Astrocyte (in vitro differentiated cells and primary cell): ENCODE measurements at places on chromosomes 6 and 20. TPM values are rescaled to one million over a fixed set of nuclear protein-coding genes. Genes with fewer than 3 reads are reported as not detected.

The C4A gene
- total RNA-seq = 3.8 and 4.6 TPM in 2 replicates

The PLAGL1 gene
- total RNA-seq = 18.3 and 20.3 TPM in 2 replicates

The ENTPD6 gene
- total RNA-seq = 50.7 and 57.8 TPM in 2 replicates

DNA sequence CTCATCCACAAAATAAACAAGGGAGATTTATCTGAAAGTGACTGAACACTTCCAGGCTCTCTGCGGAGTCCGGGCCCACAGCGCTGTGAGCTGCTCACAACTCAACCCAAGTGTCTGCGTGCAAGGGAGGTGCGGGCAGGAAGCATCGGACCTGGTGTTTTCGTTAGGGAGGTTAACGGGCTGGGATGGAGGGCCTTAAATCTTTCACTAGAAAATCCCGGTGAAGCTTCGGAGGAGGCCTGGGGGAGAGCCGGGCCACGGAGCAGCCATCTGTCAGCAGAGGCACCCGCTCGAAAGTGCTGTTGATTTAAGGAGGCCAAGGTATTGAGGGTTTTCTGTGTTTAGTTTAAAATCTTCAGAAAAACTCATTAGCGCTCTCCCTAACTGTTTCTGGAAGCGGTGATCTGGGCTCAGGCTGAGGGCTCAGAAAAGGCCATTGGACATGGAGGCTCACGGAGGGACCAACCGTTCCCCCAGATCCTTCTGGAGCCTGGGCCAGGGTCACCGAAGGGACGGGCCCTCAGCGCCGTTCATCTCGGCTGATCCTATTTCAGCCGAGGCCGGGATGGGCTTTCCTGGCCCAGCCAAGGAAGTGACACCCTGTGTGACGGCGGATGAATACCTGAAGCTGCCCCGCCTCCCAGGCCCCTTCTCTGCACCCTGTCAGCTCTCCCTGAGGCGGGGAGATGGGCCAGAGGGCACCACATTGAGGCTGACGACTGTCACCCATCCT, 20.7 kb downstream of the GATA5 start:
- H3K36me3 ChIP-seq = no peaks in the 10 kb centered on the region
- peaks cover 2% of the 10 kb centered on the region for H3K27me3 ChIP-seq
- no peak for DNase-seq
- H3K4me3 ChIP-seq = no peak overlapping the region

GRCh38 chr20:2816030-2816582, at the start of gene TMEM239:
Gene TMEM239, plus strand, starts transcription at chr20:2816364. Its CDS starts 191 bp downstream, at chr20:2816555.
- H3K4me3 ChIP-seq = no peak within 1 kb of the TSS
- no peaks in the 10 kb centered on the region for H3K36me3 ChIP-seq
- DNase-seq = no peak
- peaks cover 32% of the 10 kb centered on the region for H3K4me1 ChIP-seq
- H3K27me3 ChIP-seq = peaks cover 5% of the 10 kb centered on the region

- no peaks in the 10 kb centered on the region for H3K27me3 ChIP-seq
- H3K36me3 ChIP-seq = no peaks in the 10 kb centered on the region
- H3K27ac ChIP-seq = no peak overlapping the region
- peak overlapping the region; percentile 6 for H3K4me3 ChIP-seq
- peak; percentile 38 for DNase-seq
These were observed 21.1 kb downstream of the CHMP4B start for GRCh38 chr20:33832103-33832804.

- DNase-seq = no peak
- no peaks in the 10 kb centered on the region for H3K27me3 ChIP-seq
- peaks cover 13% of the 10 kb centered on the region for H3K36me3 ChIP-seq
- no peaks in the 10 kb centered on the region for H3K4me1 ChIP-seq
- no peak overlapping the region for H3K4me3 ChIP-seq
These were observed 15.8 kb downstream of the HDDC2 start for GRCh38 chr6:125285936-125286335.

DNA sequence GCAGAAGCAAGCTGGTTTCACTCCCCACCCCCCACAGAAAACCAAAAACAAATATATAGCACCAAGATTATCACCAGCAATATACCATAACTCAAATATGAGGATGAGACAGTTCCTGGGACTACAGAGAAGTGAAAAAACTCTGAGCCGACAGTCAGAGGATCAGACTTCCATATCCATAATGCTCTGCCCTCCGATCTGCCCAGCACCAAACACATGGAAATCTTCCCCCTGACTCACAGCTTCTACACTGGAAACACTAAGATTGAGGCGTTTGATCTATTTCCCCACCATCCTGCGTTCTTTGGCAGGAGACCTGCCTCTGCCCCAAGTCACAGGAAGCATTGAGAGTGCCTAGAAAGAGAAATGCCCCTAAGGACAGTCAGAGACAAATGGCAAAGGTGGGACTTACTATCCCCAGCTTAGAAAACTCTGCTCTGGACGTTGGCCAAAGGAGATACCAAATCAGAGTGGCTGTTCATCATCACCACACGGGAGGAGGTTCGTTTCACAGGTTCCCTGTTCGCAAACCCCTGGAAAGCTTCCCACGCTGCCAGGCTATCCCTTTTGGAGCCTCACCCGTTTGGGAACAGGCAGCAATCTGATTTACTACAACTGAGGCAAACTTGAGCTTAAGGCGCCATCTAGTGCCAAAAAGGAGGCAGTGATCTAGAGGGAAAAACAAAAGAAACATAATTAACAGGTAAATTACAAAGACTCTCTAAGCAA, 48.7 kb upstream of the SRSF6 start:
- H3K36me3 ChIP-seq = no peaks in the 10 kb centered on the region
- no peak overlapping the region for H3K4me3 ChIP-seq
- H3K4me1 ChIP-seq = no peaks in the 10 kb centered on the region
- DNase-seq = no peak
- no peak overlapping the region for H3K27ac ChIP-seq

- DNase-seq = peak; percentile 96
- H3K4me1 ChIP-seq = peaks cover 63% of the 10 kb centered on the region
- H3K4me3 ChIP-seq = peak overlapping the region; percentile 28
- peaks cover 19% of the 10 kb centered on the region for H3K36me3 ChIP-seq
- H3K27ac ChIP-seq = peak overlapping the region; percentile 100
- no peaks in the 10 kb centered on the region for H3K27me3 ChIP-seq
These were observed 10.7 kb downstream of the SDC4 start for GRCh38 chr20:45337367-45338120.
